MCF 10A (cell line): ENCODE measurements at places on chromosomes 3 and 15.

GRCh38 chr15:36359286-36359685 lies 220.1 kb upstream of the CDIN1 start:
- no peak for DNase-seq

GRCh38 chr3:138222942-138223287 lies 35.8 kb downstream of the ARMC8 start:
- no peak for DNase-seq

DNA sequence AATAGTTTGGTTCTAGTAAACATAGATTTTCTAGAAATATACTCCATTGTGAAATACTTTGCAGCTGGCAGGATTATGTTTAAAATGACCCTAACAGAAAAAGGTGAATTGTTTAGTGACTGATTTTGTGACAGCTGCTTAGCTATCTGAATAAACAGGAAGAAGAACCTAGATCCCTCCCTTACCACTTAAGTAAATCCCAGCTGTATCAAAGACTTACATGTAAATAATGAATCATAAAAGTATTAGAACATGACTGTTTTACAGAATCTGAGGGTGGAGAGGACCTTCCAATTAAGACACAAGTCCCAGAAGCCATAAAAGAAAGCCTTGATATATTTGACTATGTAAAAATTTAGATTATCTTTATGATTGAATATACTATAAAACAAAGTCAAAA lies 15.9 kb downstream of the SLC49A4 start:
- DNase-seq = no peak

GRCh38 chr15:84914909-84915605 lies 30.6 kb downstream of the SLC28A1 start:
- peak; percentile 91 for DNase-seq

- DNase-seq = no peak
Measured at GRCh38 chr3:14528081-14528480, 12.1 kb downstream of the GRIP2 start.

- no peak for DNase-seq
Measured at GRCh38 chr3:36837089-36837488, 72.7 kb upstream of the DCLK3 start.

DNA sequence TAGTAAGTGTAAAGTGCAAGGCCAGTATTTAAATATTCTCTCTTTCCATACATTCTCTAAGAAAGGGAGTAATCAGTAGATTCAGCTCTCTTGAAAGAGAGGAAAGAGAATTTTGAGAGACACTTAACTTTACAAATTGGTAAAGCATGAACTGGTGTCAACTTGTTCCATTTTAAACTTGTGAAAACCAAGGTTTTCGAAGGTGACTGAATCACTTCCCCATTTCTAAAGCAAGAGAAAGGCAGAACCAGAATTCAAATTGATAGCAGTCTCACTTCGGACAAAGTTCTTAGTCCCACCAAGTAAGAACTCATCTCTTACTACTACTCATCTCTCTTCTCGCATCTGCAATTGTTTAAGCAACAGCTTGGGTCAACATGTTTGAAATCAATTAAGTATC lies 22.4 kb downstream of the TJP1 start:
- DNase-seq = no peak
